ENCODE measurements at places on chromosomes 3 and 15. TPM values are rescaled to one million over a fixed set of nuclear protein-coding genes. Genes with fewer than 3 reads are reported as not detected.

Gene CCDC39
- total RNA-seq, result not detected

Gene KBTBD12
- not detected for total RNA-seq

Gene TIMP4
- not detected for total RNA-seq

Gene CADM2
- not detected for total RNA-seq

Gene LMAN1L
- total RNA-seq, result 0.64 TPM

Gene SERPINI2
- not detected for total RNA-seq

Gene ABI3BP
- total RNA-seq, result not detected

Gene VILL
- total RNA-seq, result 20.2 TPM

Gene MASP1
- total RNA-seq, result not detected

Measured in T-helper 2 cell treated with Interferon-gamma antibody and Interleukin-4, amounts not matched to agents 100 ng/mL and 5 ng/mL, for 36 hours (primary cell).